ENCODE measurements at places on chromosomes 6 and 20.
A peak's percentile ranks its signal among the peaks of the same experiment; 100 is the strongest.

- DNase-seq, result no peak
These were observed 39.4 kb downstream of the YTHDF1 start for GRCh38 chr20:63176427-63177133.

DNA sequence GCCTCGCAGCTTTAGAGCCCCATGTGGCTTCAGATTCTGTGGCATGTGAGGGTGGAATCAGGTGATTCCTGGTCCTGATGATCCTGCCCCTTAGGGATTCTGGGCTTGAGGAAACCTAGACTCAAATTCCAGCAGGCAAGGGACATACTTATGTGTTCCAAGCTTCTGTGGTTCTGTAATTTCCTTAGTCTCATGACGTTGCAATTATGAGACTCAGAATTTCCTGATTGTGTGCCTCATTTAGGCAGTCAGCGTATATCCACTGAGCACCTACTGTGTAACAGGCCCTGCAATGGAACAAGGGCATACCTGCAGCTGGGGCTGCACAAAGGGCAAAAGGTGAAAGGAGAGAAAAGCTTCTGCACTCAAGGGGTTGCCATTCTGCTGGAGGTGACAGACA is 11.6 kb upstream of the BPIFB4 start:
- no peak for DNase-seq

GRCh38 chr6:85594197-85594930 is 706 bp upstream of the SNX14 start:
- DNase-seq, result no peak

DNA sequence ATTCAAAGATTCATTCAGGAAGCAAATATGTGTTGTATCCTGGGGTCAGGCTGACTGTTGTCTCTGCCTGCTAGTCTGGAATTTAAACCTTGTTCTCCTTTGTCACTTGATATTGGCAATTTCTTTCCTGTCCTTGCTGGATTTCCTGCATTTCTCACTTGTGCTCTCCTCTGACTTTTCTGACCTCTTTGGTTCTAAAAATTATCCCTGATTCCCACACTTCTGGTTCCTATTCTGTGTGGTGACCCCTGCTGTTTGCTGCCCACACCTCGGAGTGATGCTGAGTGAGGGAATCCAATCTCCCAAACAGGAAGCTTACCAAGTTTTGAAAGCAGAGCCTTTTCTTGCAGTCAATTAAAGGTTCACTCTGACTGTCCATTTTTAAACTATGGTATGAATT is 345.3 kb downstream of the CDKAL1 start:
- no peak for DNase-seq

DNA sequence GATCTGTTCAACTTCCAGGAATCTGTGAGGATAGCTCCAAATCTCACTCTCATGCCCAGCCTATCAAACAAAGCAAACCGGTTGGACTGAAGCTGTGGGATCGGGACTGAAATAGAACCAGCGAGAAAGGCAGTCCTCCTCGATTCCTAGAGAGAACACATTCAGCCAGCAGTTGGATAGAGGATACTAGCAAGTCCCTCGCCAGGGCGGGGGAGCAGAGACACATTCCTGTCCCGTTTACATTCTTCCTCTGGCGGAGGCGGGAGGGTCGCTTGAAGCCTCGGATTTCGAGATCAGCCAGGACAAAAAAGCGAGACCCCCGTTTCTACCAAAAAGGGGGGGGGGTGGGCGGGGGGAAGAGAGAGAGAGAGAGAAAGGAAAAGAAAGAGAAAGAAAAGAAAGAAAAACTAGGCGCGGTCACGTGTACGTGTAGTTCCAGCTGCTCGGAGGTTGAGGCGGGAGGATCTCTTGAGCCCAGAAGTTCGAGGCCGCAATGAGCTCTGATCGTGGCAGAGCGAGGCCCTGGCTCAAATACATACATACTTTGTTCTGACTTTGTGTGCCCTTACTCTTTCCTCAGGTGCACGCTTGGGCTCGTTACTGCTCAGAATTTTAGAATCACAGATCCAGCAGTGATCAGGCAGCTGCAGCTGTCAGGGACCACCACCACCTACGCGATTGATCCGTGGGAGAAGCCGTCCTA is 19.5 kb downstream of the ZNF311 start:
- DNase-seq, result peak; percentile 98

DNA sequence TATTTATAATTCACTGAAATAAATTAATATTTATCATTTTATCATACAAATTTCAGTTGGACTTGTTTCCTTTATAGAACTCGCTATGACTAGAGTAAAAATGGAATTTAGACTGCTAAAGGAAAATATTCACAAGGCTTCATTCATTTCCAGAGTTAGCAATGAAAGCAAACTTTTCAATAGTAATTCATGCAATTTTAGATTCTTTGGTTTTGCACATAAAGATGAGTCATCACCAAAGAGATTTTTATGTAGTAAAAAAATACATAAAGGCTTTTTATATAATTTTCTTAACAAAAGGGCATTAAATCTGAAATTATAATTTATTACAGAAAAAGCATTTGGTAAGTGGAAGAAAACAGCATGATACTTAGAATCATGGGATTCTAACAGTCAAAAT is 37.2 kb upstream of the STXBP5 start:
- no peak for DNase-seq

GRCh38 chr6:133277900-133278545 is 36.9 kb downstream of the EYA4 start:
- DNase-seq, result no peak

DNA sequence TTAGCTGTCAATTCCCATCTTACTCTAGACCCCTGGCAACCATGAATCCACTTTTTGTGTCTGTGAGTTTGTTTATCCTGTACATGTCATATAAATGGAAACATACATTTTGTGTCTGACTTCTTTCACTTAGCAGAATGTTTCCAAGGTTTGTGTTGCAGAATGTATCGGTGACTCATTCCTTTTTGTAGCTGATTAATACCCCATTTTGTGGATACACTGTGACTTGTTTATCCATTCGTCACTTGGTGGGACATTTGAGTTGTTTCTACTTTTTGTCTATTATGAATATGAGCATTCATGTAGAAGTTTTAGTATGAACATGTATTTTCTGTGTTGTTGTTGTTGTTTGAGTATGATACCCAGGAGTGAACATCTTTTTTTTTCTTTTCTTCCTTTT is 21.4 kb downstream of the CDYL start:
- DNase-seq, result no peak

GRCh38 chr6:47180633-47181032 is 129.1 kb downstream of the TNFRSF21 start:
- no peak for DNase-seq

DNA sequence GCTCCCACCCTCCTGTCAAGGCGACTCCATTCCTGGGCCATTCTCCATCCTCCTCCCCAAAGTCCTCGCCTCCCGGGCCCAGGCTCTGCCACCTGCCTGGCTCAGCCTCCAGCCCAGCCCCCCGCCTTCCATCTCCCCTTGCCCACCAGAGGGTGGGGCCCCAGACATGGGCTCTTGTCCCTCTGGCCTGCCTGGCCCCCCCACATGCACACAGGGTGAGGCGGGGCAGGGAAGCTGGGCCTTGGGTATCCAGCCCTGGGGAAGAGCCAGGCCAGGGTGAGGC is 95.2 kb downstream of the YTHDF1 start:
- no peak for DNase-seq

DNA sequence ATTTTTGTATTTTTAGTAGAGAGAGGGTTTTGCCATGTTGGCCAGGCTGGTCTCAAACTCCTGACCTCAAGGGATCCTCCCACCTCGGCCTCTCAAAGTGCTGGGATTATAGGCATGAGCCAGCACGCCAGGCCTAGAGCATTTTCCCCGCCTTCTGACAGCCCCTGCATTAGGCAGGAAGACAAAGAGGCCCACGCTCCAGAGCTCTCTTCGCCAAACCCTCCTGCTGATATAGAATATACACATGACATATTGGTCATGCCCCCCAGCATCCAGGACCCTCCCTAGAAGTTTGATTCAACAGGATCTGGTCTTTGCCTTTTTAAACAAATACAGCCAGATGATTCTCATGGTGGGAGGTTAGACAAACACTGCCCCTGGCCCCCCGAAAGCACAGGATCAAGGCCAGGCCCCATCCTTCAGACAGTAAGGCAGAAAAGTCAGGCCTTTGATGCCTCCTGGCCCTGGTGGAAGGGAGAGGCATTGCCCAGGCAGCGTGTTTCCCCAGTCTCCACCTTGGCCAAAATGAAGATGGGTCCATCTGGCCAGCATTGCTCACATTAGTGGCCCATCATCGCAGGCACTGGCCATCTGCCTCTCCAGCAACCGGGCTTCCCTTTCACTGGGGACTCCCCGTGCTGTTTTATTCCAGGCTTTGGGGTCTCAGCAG is 4.4 kb downstream of the SULF2 start:
- no peak for DNase-seq

DNA sequence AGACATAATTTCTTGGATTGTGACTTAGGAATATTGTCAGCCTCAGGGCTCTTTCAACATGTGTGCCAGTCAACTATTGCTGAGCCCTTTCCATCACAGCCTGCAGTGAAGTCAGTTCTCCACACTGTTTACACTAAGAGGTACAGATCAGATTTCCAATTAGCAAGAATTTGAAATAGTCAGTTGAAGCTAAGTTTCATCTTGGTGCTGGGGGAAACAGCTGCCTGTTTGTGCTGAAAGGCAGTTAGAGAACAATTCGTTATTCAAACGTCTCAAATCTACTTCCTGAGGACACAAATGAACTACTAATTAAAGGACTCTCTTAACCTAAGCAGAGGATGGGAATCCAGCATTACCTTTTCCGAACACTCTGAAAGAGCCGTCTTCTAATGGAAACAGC is 25.9 kb downstream of the ADGRF1 start:
- DNase-seq, result no peak

- DNase-seq, result no peak
These were observed 11.5 kb upstream of the BLOC1S5 start for GRCh38 chr6:8075704-8076103.

- DNase-seq, result no peak
These were observed 121.8 kb upstream of the SLC35B3 start for GRCh38 chr6:8557014-8557748.

DNA sequence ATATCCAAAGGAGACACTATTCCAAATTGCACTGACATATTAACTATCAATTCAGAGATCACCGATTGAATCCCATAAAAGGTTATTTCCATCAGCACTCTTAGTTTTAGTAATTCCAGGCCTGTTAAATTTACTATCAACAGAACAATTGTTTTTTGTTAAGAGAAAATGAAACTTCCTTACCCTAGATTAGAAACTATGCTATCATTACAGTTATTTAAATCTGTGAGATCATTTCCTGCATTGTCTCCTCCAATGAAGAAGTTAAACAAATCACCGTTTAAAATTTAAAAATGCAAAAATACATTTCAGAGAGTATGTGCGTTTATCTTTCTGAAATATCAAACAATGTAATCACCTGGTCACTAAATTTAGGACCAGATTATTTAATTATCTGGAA is 57.5 kb downstream of the HIVEP2 start:
- no peak for DNase-seq

DNA sequence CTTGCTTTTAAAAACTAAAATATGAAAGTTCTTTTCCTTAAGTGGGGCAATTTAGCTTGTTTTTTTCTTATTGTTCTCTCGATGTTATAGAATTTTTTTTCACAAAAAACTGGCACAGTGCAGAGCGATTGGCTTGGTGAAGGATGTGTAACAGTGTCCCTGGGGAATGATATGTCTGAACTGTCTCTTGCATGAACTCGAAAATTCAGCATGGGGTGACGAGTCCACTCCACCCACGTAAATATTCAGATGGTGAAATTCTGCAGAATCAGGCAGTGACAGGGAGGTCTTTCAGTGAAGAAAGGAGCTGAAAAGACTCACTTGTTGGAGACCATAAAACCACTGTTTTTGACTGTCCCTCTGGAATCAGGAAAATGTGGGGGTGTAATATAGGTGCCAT is 505.3 kb downstream of the MMUT start:
- DNase-seq, result no peak

DNA sequence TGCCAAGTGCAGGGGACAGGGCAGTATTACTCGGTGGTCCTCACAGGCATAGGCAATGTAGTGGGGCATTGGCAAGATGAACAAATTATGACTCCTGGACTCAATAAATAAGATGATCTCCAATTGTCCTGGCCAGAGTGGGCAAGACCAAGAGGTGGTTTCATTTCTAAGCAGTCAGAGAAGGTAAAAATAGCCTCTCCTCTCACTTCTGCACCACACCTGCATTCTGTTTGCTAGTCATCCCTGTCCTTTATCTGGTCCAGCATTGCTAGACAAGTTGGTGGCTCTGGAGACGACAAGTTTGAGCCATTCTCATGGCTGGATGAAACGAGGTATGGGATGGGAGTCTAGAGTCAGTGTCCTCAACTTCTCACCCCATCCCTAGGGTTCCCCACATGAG is 83.0 kb downstream of the BANF2 start:
- no peak for DNase-seq

GRCh38 chr6:64803470-64804166 is 903.4 kb downstream of the EYS start:
- DNase-seq, result no peak

DNA sequence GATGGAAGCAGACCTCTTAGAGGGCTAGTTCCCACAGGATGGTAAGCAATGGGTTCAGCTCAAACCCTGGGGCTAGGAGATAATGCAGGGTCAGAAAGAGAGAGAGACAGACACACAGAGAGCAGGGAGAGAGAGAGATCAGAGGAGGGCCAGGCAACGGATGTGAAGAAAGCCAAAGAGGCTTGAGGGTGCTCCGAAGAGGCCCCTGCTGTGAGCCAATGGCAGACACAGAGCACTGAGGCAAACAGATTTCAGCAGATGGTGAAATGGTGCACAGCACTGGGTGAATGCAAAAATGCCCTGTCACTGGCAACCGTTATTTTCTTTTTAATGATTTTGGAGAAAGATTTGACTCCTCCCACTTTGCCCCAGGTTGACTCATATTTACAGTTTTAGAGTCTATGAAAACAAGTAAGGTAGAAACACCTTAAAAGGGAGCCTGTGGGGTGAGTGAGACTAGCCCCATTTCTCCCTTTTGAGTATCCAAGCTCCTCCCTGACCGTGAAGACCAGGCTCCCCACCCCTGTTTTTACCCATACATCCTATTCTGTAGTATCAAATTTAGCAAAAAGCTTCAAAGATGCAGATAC is 840 bp downstream of the DEFB132 start:
- no peak for DNase-seq

DNA sequence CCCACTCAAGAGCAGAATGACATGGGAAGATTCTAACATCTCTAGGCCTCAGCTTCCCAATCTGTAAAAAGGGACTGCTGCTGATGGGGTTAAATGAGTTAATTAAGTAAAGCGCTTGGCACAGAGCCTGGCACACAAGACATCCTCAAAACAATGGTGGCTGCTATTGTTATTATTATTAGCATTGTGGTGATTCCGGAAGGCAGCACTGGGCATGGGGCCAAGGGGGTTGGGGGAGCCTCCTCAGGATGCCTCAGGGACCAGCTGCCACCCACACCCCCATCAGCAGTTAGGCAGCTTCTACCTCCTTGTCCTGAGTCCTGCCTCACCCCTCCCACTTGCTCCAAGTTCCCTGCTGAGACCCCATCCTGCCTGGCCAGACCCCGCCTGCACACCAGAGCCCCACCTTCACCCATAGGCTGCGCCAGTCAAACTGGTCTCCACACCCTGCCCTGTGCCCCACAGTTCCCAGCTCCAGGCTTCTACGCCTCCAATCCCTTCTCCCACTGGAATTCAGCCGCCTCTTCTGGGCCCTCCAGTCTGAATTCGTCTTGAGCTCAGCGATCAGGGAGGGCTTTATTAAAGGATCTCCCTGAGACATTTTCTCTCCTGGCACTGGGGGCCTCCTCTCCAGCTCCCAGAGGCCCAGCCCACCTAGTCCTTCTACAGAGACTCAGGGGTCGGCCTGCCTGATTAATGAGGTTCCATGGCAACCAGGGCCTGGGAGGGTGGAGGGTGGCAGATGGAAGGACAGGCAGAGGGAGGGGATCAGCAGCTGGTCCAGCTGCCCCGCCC is 1.5 kb downstream of the E2F1 start:
- DNase-seq, result no peak
